ENCODE measurements at places on chromosomes 3 and 15. TPM values are rescaled to one million over a fixed set of nuclear protein-coding genes. Genes with fewer than 3 reads are reported as not detected.

CERS3 gene
- not detected for total RNA-seq

NDN gene
- total RNA-seq: 26.8 TPM

ITGA11 gene
- 8.7 TPM for total RNA-seq

- no peak for DNase-seq
Observed at GRCh38 chr3:19346759-19347158, 198.4 kb downstream of the KCNH8 start.

DNA sequence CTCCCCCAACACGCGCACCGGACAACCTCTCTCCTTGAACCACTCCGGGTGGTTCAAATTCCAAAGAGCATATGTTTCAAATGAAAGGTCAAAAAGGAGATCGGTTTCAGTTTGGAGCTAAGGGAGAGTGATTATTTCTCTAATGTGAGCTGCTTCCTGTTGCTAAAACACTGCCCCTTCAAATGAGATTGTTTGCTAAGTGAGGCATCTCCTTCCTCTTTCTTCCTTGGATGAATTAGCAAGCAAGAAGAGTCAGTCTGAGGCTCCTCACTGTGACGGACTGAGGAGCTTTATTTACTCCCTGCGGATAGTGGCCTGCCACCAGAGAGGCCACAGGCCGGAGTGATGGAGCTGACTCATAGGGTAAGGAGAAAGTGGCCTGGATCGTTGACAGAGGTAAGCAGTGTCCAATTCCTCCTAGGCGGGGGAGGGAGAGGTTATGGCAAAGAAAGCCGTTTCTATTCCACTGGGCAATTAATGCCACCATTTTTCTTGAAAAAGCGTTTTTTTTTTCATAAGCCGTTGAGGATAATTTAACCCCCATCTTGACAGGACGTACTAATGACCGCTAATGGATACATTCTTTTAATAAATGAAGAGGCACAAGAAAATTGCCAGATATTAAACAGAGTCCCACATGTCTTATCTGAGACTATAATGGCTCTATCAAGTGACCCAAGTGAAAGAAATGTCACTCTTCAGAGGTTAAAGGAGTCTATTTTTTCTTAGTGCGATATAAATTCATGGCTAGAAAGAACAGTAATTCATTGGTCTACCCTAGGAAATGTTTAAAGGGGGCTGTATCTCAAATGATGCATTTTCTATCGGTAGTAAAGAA, 167.0 kb upstream of the ANKRD28 start:
- DNase-seq: peak; percentile 66

GRCh38 chr3:10196389-10197052, 31.8 kb downstream of the IRAK2 start:
- DNase-seq: peak; percentile 60

DNA sequence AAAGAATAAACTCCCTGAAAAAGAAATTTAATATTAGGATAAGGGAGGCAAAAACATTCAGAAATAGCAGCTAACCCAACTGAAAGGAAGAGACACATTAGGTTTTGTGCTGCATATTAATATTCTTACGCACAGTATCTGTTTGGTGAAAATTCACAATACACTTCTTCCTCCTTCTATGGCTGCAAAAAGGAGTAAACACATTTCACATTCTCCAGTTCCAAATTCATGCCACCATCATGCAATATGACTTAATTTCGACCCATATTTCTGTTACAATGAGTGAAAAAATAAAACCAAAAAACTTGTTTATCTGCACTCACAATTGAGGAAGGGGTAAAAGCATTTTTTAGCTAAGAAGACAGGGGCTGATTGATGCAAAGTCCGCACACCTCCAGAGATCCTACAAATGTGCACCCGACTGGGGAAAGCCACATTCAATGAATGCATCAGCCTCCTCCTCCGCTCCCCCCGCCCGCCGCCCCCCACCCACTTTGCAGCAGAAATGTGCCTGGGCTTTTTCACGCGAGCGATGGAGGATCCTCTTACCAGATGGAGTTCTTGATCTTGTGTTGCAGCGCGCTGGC, 1.0 kb downstream of the RFX7 start:
- DNase-seq: peak; percentile 6

NLGN1 gene
- total RNA-seq: 0.65 TPM

- DNase-seq: no peak
Observed at GRCh38 chr3:194079702-194080172, 56.2 kb upstream of the HES1 start.

DNA sequence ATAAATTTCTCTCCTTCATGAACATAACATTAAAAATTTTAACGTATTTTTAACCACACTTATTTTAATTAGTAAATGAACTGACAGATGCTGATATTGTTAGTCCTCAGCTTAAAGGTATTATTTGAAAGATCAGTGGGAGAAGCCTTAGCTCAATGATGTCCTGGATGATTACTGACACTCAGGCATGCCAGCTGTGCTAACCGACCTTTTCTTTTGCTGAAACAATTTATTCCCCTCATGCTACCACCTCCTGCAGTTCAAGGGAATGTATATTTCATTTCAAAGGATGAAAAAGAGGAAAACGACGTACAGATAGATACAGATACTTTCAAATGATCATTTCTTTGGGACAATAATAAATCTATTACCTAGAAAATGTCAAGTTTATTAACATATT, 620.8 kb downstream of the FGF12 start:
- no peak for DNase-seq

- DNase-seq: peak; percentile 80
Observed at GRCh38 chr15:101008158-101009139, 89.3 kb downstream of the LRRK1 start.

CP gene
- 0.60 TPM for total RNA-seq

DNA sequence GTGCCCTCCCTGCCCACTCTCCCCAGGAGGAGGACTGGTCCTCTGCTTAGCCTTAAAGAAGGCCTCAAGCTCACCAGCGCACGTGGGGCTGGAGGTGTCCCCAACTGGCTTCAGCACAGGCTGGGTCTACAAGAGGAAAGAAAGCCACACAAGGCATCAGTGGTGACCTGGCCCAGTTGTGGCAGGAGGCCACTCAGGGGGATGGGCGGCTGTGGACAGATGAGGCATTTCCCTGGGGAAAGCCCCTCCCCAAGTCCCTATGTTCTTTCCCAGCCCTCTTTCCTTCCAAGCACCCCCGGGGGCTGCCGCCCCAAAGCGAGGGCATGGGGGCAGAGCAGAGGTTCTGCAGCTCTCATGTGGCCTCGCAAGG, 155.2 kb upstream of the TLE3 start:
- DNase-seq: no peak

DNA sequence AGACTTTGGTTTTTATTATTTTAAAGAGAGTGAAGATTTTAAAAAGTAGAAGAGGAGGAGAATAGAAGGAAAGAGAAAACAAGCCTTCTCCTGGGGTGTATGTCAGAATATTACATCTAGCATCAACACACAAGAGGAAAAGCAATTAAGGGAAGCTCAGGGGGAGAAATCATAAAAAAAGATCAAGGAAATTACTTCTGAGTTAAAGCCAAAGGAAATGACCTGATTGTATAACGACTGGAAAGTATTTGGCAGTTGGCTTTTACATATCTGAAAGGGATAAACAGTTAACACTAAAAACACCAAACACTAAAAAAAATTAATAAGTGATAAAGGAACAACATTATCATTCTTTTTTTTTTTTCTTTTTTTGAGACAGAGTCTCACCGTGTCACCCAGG, 58.4 kb downstream of the CPNE4 start:
- DNase-seq: no peak

- DNase-seq: no peak
Observed at GRCh38 chr15:101068961-101069653, 149.9 kb downstream of the LRRK1 start.

GRCh38 chr3:177463863-177464262, 266.6 kb upstream of the TBL1XR1 start:
- no peak for DNase-seq

TMCO5A gene
- not detected for total RNA-seq

GRCh38 chr3:120559242-120560061, 36.7 kb upstream of the NDUFB4 start:
- no peak for DNase-seq

SYNPR gene
- not detected for total RNA-seq

- peak; percentile 64 for DNase-seq
Observed at GRCh38 chr3:160403796-160404470, 4.5 kb downstream of the SMC4 start.

PLCB2 gene
- total RNA-seq: under 0.01 TPM

DNA sequence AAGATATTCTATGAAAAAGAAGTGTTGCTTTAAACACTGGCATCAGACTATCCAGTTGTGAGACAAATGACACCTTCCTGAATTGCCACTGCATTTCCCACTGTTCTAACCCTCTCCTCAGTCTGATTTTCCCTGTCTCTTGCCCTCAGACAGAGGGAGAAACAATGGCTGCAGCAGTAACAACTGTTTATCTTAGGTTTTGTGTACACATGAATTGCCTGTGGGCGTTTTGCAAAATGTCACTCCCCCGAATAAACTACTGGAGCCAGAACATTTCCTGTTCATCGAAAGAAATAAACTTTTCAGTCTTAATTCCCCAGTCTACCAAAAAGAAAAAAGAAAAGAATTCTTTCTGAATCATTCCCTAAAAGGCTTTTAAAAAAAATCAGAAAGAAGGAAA, 155.1 kb downstream of the MAGI1 start:
- DNase-seq: peak; percentile 25

DNA sequence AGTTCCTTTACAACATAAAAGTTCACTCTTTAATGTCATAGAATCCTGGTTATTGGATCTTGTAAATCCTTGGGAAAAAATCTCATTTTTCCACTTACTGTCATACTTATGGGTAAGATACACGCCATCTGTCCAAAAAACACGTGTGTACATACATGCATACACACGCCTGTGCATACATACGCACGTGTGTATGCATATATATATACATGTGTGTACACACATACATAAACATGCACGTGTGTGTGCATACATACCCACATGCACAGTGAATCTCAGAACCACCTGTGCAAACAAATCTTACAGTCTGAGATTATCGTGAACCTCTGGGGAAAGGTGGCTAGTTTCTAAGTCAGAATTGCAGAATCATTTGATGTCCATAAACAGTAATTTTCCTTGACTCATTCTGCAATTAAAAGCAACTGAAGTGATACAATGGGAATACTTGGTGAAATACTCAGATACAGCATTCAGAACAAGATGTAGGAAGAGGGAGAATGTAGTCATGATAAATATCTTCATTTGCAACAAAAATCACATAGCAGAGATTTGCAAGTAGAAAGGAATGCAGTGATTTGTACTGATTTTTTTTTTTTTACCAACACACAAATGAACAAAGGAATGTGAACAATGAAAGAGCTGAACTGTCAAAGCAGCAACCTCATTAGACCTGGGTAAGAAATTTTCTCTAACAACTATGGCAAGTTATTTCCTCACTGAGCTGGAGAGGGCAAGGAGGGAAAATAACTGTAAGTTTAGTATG, 160.6 kb upstream of the POU1F1 start:
- DNase-seq: no peak

DNA sequence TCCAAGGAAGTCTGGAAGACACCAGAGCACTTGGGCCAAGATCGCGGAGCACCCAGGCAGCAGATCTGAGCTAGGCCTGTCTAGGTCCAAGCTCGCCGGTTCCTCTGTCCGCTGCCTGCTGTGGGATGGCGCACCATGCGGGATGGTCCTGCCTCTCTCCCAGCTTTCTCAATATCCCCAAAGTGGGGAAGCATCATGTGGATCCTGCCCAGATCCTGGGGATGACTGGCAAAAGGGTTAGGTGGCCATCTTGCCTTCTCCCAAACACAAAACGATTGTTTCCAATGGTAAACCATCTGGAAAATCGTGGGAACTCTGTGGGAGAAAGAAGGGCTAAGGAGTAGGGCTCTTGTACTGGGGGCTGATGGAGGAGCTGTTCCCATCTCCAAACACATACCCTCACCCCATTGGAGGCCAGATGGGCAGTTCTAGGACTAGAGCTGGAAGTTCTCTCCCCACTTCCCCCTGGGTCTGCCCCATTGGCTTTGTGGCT, 8.9 kb downstream of the PRKCD start:
- no peak for DNase-seq

DNA sequence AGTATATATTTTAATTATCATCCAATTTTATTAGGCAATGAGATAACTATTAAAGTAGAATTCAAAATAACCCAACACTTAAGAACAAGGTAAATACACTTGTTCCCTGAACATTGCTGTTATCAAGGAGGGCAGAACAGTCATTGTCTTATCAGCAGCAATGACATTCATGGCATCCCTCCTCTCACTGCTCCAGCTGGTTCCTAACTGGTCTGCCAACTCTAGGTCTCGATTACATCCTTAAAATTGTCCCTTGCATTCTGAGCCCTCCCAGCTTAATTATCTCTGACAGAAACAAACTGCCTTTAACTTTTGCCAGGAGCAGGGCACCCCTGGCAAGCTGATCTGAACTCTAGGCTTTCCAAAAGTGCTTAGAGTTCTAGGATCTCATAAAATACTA, 14.0 kb upstream of the DYNC1LI1 start:
- no peak for DNase-seq

LIPH gene
- total RNA-seq: not detected

DNA sequence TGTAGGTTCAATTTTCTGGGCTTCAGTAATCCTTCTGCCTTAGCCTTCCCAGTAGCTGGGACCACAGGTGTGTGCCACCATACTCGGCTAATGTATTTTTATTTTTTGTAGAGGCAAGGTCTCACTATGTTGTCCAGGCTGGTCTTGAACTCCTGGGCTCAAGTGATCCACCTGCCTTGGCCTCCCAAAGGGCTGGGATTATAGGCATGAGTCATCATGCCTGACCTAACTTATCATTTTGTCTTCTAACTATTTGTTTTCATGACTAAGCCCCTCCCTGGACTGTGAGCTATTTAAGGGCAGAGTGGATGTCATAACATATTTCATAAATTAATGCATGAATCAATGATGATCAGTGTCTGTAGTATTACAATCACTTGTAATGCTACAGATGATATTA, 56.1 kb upstream of the PIAS1 start:
- no peak for DNase-seq

GRCh38 chr3:5304789-5305683, 117.5 kb downstream of the EDEM1 start:
- peak; percentile 54 for DNase-seq

GRCh38 chr15:34729056-34729455, 25.7 kb downstream of the GJD2 start:
- DNase-seq: no peak

ALPK3 gene
- 45.2 TPM for total RNA-seq

PLIN1 gene
- not detected for total RNA-seq

DNA sequence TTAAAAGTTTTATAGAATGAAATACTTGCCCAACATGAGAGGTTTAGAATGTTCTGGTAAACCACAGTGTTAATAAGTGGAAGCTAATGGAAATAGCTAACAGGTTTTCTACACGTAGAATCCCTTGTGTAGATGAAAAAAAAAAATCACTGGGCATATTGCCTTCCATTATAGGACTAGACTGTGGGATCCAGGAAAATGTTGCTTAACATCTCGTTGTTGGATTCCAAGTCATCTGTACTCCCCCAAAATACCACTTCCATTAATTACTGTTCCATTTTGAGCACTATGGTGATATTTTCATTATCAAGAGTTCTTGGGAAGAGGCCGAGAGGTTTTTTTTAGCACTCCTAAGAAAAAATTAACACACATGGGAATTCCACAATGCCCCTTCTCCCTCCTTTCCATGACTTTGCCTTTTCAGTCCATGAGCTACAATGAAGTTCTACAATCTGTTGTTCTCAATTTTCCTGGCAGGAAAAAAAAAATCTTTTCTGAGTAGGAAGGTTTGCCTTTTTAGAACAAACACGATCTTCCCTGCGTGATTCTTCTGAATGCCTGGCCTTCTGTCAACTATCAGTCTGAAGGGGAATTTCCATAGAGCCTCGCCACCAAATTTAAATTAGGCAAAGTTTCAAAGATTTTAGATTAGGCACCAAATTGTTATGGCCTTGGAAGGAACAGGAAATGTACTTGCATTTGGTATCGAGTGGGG, 74.4 kb upstream of the CTDSPL start:
- DNase-seq: peak; percentile 41

Measured in lung microvascular endothelial cell (primary cell).